ENCODE measurements at places on chromosomes 6 and 20.

DNA sequence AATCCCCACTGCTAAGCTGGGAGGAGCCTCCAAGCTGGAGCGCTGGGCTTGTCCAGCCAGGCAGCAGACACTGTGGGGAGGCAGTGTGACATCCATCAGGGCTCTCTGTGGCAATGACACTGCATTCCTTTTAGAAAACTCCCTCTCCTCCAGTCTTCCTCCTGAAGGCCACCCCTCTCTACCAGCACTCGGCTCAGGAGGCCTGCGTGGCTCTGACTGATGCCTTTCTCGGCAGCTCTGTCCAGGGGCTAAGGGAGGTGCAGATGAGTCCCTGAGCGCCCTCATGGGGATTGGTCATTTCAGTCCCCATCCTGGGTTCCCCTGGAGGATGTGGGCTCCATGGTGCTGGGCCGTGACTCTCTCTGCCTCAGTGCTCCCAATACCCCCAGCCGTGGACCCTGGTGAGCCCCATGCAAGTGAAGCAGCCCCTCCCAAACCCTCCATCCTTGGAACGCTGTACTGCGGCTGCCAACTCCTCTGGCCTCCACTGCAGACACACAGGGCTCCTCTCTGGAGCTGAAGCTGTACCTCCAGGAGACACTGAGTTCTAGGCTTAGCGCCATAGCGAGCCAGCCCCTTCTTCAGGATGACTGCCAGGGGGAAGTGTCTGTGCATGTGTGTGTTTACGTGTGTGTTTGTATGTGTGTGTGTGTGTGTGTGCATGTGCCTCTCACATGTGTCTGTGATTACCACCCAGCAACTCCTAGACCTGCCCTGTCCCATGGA is 209.6 kb downstream of the ERMARD start:
- DNase-seq, result no peak

DNA sequence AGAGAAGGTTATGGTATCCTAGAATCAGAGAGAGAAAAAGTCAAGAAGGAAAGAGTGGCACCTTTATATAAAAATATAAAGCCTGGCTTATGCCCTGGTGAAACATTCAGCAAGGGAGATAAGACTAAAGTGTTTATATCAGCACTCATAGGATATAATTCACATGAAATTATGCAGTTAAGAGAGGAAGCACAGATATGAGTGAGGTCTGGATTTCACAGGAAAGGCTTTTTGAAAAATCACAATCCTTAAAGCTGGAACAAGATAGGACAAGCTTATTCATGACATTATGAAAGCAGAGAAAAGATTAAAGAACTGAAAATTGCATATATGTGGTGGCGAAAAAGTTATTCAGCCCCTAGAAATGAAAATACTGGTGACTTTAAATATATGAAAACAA is 181.2 kb upstream of the FLRT3 start:
- no peak for DNase-seq

DNA sequence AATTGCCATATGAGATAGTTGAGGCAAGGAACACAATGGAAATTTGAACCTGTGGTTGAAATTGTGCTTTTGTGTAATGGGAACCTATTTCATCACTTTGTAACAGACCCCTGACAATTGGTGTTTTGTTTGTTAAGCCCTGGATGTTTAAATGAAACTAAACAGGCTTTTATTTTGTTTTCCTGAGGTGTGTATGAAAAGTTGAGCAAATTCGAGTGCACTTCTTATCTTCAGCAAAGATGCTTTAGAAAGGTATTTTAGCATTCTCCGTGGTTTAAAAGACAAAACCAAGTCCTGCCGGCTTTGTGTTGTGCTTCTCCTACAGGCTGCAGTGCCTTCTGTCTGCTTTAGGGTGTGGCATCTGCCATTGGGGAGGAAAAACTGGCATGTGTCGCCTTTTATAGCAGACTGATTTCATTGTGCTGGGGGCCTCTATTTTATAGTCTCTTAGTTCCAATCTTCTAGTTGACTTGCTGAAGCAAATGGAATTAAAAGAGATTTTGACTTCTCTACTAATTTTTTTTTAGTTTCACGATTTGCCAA is 2.2 kb upstream of the ARID1B start:
- no peak for DNase-seq

- no peak for DNase-seq
These were observed 798.3 kb downstream of the KIF16B start for GRCh38 chr20:15774926-15775325.

DNA sequence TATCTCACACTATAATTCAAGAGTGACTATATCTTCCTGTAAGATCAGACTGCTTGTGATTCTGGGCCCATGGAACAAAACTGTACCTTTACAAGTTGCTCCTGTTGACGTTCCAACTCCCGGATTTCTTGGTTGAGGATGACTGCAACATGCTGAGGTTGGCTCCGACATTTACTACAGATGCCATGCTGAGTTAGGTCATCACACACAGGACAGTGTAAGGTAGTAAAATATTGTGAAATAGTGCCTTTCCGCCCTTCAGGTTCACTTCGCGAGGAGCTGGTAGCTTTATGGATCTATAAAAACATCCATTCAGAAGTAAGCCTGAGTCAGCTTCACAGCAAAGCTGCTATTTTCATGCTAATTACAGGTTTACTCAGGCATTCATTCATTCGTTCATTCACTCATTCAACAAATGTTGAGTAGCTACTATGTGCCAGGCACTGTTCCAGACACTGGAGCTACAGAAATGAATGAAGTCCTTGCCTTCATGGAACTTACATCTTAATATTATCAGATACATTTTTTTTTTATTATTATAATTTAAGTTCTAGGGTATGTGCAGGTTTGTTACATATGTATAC is 175.7 kb downstream of the REV3L start:
- DNase-seq, result no peak

GRCh38 chr20:23971310-23971709 is 17.3 kb downstream of the GGTLC1 start:
- DNase-seq, result no peak

- no peak for DNase-seq
These were observed at the start of gene RIPPLY2 for GRCh38 chr6:83853178-83854000. TSS of gene RIPPLY2 (plus strand) at chr6:83853360. CDS start at chr6:83853417, 57 bp downstream.

GRCh38 chr6:130680116-130680515 is 147.1 kb upstream of the SMLR1 start:
- DNase-seq, result no peak
